Activated effector memory CD4-positive, alpha-beta T cell treated with anti-CD3 and anti-CD28 coated beads, Interleukin-2, amount 50 U/mL, for 16 hours (primary cell): ENCODE measurements at places on chromosomes 16 and 17.

GRCh38 chr17:16288860-16289571 lies 64.3 kb downstream of the CENPV start:
- DNase-seq, result no peak

GRCh38 chr17:5557990-5558389 lies 26.3 kb downstream of the NLRP1 start:
- peak; percentile 34 for DNase-seq

GRCh38 chr17:6502871-6503509 lies 53.4 kb downstream of the PITPNM3 start:
- no peak for DNase-seq

- no peak for DNase-seq
Observed at GRCh38 chr16:2233872-2234812, 2.1 kb upstream of the DNASE1L2 start.

DNA sequence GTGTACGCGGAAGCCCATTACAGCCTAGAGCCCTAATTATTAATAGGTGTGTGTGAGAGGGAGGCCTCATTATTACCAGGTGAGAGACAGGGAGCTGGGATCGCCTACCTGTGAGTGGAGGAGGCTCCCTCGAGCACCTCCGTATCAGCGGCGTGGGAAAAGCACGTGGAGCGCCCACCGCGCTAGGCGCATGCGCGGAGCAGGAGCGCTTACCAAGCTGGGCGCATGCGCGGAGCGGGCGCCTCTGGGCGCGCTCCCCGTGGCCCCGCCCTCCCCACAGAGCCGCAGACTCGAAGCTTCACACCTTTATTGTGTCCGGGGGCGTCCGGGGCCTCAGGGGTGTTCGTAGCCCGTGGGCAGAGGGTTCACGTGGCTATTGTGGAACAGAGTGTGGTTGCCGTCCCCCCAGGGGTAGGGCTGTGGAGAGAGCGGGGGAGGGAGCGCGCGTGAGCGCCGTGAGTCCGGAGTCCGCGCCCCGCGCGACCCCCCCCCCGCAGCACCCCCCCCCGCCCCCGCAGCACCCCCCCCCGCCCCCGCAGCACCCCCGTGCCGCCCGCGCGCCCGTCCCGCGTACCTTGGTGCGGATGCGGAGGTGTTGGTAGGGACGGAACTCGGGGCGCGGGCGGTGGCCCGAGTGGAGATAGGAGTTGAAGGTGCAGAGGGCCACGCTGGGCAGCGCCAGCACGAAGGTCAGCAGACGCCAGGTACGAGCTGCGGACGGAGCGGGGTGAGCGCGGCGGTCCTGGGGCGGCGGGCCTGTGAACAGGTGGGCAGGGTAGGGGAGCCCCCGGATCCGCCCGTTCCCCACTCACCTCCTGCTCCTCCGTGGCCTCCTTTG lies 500 bp downstream of the COX6A2 start:
- DNase-seq, result peak; percentile 88
